GF-D8 (cell line): ENCODE measurements at places on chromosomes 3 and 15.

DNA sequence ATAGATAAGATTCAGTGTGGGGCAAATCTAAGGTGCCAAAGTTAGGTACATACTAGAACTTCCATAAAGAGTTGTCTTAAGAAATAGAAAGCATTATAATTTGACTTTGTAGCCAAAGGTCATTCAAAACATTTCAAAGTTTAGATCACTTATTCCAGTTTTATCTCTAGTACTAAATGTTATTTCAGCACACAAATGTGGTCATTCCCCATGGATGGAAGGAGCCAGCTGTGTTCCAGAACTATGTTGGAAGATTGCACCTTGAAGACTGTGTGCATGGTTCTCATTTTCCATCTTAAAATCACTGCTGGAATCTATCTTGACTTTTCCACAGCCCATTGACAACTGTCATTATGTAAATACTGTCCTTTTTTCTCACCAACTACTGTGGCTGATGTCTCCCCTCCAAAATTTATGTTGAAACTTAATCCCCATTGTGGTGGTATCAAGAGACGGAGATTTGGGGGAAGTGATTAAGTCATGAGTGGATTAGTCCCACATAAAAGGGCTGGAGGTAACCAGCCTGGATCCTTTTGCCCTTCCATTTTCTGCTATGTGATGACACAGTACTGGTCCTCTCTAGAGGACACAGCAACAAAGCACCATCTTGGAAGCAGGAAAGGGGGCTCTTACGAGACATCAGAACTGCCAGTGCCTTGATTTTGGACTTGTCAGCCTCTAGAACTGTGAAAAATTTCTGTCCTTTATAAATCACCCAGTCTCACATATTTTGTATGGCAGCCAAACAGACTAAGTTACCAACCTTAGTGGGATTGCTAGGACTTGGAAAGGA is 24.0 kb downstream of the TGFBR2 start:
- DNase-seq, result no peak

GRCh38 chr3:126132751-126133511 is 47.5 kb downstream of the ALDH1L1 start:
- no peak for DNase-seq

GRCh38 chr3:30819067-30819798 is 75.2 kb downstream of the GADL1 start:
- DNase-seq, result no peak

GRCh38 chr3:42085641-42086376 is 5.3 kb upstream of the TRAK1 start:
- DNase-seq, result no peak

- no peak for DNase-seq
Observed at GRCh38 chr15:35771746-35772442, 225.9 kb upstream of the DPH6 start.

DNA sequence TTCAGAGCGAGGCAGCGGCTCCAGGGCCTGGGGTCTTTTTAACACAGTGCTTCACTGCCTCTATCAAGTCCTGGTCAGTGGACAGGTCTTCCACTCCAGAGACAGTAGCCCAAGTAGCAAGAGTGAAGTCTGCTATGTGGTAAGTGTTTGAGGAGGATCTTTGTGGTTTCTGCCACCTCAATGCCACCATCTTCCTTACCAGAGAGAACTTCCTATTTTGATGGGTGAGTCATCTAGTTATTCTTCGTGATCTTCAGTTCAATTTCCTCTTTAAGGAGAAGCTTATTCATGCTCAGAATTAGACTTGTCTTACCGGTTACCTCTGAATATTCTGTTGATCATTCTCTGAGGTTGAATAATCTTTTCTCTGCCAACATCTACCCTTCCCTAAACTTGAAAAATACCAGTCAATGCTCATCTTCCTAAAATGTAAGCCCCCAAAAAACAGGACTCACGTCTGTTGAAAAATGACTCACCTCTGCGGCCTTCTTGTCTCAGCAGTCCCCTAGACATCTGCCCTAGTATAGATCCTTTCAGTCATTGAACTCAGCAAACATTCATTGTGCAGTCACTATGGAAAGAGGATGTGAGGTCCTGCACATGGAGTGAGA is 32.2 kb upstream of the BCL6 start:
- DNase-seq, result peak; percentile 58

DNA sequence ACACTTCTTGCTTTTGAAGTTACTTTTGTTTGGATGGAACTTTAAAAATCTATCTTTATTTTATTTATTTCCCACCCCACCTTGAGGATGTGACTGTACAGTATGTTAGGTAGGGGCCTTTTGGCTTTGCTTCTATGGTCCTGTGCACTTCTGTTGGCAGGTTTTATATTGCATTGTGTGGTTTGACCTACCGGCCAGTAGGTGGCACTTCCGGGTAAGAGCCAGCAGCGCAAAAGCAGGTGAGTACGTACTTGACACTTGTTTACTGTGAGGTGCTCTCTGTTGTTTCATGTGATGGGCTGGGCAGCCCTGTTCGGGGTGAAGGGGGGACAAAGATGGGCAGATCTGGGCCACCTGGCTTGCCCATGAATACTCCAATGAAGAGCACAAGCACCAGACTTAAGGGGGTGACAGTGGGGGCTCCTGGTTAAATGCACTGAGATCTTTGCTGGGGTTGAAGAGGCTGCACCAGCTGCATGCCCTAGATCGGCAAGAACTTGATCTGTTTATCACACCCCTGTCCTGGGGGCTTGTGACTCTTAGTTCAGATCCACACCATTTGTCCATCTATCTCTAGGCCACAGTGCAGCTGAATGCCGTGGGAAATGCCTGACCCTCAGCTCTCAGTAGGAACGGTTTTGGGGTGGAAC is 131.6 kb downstream of the NLGN1 start:
- DNase-seq, result no peak

DNA sequence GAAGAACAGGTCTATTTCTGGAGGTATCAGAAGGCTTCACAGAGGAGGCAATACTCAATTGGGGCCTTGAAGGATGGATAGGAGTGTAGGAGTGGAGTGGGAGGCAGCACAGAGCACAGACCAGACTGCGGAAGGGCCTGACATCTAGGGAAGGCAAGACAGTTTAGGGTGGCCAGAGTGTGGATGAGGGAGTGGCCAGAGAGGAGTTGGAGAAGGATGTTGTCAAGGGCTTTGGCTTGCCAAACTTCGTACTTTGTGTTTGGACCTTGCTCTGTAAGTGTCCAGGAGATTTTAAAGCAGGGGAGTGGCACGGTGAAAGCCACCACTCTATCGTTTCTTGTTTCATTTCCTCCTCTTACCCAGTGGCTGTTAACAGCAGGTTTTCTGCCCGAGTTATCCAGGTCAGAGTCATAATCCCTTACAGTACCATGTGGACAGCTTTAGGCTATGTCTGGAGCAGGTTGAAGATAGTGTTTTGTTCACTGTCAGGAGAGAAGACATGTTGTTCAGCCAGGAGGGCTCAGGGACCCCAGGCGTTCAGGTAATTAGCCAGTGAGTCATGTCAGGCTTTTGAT is 12.3 kb downstream of the SMAD3 start:
- DNase-seq, result no peak

- no peak for DNase-seq
Observed at GRCh38 chr3:116939091-116939490, 229.5 kb downstream of the TUSC7 start.

DNA sequence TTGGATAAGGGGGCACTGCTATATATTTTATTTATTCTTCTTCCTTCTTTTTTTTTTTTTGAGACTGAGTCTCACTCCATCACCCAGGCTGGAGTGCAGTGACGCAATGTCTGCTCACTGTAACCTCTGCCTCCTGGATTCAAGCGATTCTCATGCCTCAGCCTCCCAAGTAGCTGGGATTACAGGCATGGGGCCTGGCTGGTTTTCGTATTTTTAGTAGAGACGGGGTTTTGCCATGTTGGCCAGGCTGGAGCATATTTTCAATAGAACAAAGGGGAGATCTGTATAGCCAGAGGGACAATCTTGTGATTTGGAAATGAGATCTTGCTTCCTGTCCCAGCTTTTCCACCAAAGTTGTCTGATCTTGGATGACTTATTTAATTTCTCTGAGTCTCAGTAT is 133.1 kb upstream of the ABHD17C start:
- DNase-seq, result no peak

DNA sequence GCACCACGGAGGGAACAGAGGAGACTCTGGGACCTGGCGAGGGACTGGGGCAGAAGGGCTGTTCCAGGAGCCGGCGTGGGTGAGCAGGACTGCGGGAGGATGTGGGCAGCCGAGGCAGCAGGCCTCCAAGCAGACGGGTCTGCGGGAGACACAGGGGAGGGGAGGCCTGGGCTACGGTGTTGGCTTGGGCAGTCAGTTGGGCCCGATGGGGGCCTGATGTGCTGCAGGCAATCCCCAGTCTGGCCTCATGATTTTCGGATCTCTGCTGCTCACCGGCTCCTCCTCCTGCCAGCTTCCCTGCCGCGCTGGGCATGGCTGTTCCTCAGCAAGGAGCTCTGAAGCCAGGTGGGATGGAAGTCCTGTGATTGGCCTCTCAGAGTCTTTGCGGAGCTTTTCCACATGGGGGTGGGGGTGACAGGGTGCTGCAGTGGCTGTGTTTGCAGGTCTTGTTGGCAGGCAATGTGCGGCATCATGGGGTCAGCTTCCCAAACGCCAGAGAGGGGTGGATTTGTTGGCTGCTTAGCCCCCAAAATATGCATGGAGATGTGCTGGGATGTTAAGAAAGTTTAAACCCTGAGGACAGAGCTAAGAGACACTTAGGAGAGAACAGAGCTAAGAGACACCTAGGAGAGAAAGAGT is 19.3 kb downstream of the MINAR1 start:
- DNase-seq, result no peak

- no peak for DNase-seq
Observed at GRCh38 chr3:169240786-169241486, 422.6 kb downstream of the MECOM start.

DNA sequence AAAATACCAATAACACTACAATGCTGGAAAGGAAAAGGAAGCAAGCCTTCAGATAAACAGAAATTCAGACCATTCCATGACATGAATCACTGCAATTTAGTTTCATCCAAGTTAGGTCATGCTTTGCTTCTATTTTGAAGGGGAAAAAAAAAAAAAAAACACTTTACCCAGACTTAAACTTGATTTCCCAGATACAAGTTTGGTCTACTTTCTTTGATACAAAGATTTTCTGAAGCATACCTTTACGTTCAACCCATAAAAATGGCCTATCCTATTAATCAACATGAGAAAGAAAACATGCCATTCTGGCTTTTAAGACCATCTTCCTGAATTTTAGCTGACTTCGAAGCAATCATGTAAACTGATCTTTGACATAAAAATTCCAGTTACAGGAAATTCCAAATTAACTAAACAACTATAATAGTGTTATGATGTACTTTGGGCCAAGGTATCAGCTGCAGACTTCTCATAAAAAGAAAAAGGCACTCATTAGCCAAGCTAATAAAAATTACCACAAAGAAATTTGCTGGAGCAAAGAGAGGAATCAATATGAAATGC is 12.6 kb downstream of the OSBPL10 start:
- DNase-seq, result no peak

DNA sequence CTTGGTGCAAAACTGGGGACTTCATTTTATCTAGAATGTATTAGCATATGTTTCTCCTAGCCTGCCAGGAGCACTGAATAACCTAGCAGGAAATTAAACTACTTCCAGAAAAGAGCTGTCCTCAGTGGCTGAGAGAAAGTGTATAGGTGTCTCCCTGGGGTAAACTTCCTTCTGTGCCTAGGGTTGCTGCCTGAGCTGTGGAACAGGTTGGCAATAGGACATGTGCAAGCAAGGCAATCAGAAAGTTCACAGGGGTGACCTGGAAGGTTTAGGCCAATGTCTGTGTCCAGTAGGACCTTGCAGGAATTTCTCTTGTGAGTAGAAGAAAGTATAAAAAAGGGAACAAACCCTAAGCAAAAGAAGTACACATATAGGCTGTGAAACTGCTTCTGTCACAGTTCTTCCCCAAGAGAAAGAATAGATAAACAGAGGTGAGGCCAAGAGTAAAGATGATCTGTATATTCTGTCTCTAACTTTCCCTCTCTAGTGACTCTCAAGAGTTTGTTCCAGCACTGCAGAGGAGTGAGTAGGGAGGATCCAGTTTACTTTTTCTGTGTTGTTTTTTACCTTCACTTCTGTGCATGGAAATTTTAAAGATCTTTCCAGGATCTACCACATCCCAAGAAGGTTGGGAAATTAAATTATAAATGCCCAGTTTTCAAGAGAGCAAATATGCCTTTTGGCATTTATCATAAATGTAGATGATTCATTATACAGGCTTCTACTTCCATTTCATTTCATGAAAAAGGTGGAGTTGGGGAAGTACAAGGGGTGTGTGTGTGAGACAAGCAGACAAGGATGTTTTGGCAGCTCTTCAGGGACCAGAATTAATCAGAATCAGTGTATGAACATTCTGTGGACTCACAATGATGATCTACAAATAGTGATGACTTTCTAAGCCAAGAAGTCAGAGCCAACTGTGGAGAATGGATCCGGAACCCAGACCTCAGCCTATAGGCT is 155.2 kb downstream of the RBPMS2 start:
- DNase-seq, result no peak

- peak; percentile 67 for DNase-seq
Observed at GRCh38 chr3:138174421-138175131, at the start of gene DBR1. Gene DBR1 (minus strand): TSS chr3:138174921. CDS start chr3:138174795, 126 bp downstream.

DNA sequence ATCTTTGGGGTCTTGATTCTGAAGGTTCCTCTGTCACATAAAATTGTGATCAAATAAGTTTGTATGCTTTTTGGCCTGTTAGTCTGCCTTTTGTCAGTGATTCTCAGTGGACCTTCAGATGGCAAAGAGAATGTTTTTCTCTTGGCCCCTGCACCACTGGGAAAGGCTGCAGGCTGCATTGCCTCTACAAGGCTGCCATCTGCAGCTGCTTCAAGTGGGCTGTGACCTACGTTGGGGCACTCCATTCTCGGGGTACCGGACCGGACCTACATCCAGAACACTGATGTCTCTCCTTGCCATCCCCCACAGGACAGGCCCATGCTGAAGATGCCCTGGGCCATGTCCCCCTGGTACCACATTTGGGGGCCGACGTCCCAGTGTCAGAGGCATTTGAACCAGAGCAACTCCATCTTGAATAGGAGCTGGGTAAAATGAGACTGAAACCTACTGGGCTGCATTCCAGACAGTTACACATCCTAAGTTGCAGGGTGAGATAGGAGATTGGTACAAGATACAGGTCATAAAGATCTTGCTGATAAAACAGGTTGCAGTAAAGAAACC is 37.5 kb upstream of the MFGE8 start:
- DNase-seq, result no peak

DNA sequence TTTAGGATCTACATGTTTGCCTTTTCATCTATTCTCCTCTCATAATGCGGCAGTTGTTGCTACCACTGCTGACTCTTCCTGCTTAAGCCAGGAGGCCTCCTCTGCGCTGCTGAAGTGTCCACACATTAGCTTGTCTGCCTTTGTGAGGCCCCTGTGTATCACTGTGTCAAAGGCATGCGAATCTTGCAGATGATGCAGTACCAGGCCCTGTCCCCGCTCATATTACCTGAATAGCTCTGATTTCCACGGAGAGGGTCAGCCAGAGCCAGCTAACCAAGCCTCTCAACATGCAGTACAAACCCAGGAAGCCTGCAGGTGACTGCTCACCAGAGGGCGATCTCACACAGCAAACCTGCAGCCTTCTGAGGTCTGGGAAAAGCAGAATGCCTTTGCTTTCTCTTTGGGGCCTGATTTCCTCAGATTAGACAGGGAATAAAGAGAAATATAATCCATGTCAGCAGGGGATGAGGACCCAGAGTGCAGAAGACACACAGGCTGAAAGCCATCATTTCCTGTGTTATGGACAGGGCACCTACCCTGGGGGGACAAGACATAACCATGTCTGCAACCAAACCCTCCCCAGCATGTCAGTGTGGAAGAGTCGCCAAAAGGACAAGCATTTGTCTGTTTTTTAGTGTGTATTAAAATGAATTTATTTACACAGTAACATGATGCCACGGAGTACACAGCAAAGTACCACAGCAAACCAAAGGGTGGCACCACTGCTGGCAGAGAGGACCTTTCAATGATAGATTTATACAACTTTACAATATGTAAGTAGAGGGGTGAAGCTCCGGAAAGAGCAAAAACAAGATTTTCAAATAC is 36.8 kb upstream of the TSPAN3 start:
- peak; percentile 13 for DNase-seq
